ENCODE measurements at places on chromosomes 5 and 9.

- no peak for DNase-seq
Observed at GRCh38 chr5:124285071-124285470, 461.4 kb downstream of the ZNF608 start.

DNA sequence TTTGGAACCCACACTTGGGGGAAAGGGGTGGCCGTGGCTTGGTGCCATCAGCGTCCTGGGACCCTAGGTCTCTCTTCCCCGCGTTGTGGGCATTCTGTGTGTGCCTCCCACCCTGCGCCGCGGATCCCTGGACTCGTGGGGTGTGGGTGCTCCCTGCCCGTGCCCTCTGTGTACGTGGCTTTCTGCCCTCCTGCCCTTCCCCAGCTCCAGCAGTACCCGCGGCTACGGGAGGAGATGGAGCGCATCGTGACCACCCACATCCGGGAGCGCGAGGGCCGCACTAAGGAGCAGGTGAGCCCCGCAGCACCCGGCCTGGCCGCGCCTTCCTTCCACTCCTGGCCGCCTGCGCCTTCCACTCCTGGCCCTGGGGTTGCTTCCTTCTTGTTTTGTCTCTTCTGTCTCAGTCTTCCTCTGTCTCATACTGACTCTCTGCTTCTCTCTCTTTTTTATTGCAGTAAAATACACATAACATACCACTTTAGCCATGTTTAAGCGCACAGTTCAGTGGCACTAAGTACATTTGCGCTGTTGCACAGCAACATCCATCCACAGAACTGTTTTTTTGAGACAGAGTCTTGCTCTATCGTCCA is 30.7 kb downstream of the DNM1 start:
- DNase-seq, result no peak

GRCh38 chr9:79644601-79645000 is 72.8 kb downstream of the TLE4 start:
- DNase-seq, result no peak

GRCh38 chr9:134892221-134892620 is 11.6 kb downstream of the FCN2 start:
- no peak for DNase-seq

- DNase-seq, result no peak
Observed at GRCh38 chr5:136193322-136193935, 467 bp upstream of the SMIM32 start.

GRCh38 chr5:91028499-91028956 is 354.6 kb downstream of the ARRDC3 start:
- no peak for DNase-seq

- no peak for DNase-seq
Observed at GRCh38 chr9:109458453-109459211, 39.5 kb downstream of the PTPN3 start.

GRCh38 chr9:136576269-136576626 is 30.4 kb upstream of the NOTCH1 start:
- DNase-seq, result no peak

DNA sequence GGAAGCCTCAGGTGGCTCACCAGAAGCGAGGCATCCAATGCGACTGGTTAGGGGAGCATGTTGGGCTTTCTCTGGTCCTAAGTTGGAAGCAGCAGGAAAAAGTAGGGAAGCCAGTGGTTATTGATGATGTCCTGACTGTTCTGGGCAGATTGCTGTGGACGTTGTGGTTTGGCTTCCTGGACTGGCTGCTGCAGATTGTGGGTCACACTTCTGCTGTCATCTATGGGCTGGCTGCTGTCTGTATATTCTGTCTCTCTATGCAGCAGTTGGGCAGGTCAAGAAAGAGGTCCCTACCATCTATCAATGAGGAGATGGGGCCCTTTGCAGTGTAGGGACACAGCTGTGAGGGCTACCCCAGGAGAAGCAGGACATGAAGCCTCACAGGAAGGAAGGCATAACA is 13.5 kb upstream of the MARCHF6 start:
- DNase-seq, result no peak

- DNase-seq, result no peak
Observed at GRCh38 chr9:23539311-23539710, 286.7 kb downstream of the ELAVL2 start.

GRCh38 chr9:124359855-124360678 is 55.2 kb downstream of the PSMB7 start:
- no peak for DNase-seq

- DNase-seq, result no peak
Observed at GRCh38 chr9:127336086-127336485, 60.9 kb upstream of the SLC2A8 start.

DNA sequence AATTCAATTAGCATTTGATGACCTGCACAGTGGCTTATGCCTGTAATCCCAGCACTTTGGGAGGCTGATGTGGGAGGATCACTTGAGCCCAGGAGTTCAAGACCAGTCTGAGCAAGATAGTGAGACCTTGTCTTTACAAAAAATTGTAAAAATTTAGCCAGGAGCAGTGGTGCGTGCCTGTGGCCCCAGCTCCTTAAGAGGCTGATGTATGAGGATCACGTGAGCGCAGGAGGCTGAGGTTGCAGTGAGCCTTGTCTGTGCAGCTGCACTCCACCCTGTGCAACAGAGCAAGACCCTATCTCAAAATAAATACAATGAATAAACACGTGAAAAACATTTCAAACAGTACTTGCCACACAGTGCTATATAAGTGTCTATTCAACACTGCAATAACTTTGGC is 4.2 kb downstream of the ABCA1 start:
- no peak for DNase-seq

DNA sequence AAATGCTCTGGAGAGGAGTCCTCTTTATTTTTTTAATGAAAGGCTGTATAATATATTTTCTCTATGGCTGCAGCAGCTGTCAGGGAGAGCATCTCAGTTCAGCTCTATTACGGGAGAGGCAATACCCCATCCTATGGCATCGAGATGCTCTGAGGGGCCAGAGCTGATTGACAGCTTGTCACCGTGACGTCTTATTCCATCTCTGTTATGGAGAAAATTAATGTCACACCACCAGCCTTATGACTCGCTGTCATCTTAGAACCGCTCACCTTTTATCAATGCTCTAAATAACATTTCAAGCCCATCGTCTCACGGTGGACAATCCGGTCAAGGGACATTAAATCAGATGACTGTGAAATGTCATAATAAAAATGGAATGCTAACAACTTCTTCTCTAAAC is 273.5 kb downstream of the SLF1 start:
- DNase-seq, result no peak

- no peak for DNase-seq
Observed at GRCh38 chr5:38557792-38558191, 1.3 kb upstream of the LIFR start.

DNA sequence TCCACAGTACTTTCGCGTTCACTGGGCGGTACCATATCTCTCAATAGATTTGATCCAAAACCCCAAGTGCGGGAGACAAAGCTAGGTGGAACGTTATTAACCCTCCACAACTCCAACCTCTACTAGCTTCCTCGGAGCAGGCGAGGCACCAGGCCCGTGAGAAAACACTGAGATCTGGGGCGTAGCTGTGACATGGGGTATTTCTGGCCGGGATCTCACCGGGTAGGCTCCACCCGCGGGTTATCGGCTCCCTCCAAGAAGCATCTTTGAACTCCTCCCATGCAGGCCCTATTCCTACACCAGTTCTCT is 350 bp upstream of the SLC25A46 start:
- DNase-seq, result no peak

GRCh38 chr5:93331863-93332262 is 249.2 kb downstream of the NR2F1-AS1 start:
- no peak for DNase-seq

GRCh38 chr9:37986771-37987258 is 82.2 kb downstream of the SHB start:
- no peak for DNase-seq

DNA sequence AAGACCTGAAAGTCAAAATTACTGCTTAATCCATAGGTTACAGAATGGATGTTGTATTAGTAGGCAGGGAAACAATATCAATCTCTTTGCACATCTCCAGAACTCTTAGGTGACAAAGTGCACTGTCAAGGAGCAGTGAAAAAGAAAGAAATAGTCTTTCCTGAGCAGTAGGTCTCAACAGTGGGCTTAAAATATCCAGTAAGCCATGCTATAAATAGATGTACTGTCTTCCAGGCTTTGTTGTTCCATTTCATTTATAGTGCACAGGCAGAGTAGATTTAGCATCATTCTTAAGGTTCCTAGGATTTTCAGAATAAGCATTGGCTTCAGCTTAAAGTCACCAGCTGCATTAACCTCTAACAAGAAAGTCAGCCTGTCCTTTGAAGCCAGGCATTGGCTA is 50.7 kb downstream of the SSBP2 start:
- DNase-seq, result no peak

- no peak for DNase-seq
Observed at GRCh38 chr9:22682536-22682935, 235.9 kb downstream of the DMRTA1 start.

DNA sequence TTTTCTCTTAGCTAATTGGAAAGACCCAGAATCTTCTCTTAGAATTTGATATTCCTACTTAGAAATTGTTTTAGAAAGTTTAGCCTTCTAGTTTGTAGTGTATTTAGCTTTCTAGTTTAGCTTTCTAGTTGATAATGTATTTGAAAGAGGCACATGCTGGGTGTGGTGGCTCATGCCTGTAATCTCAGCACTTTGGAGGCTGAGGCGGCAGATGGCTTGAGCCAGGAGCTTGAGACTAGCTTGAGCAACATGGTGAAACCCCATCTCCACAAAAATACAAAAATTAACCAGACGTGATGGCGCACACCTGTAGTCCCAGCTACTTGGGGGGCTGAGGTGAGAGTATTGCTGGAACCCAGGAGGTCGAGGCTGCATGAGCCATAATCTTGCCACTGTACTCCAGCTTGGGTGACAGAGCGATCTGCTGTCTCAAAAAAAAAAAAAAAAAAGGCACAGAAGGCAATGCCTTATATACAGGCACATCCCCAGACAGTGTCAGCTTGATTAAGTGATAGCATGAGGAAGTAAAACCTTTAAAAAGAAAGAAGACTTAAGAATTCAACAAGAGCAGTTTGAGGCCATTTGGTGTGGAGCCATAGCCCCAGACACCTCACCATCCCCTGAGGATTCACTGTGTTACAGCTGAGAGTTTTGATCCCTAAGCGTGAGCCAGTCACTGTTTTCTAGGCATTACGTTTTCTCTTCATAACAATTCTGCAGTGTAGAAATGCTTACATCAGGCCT is 34.6 kb downstream of the ZSWIM6 start:
- DNase-seq, result no peak

DNA sequence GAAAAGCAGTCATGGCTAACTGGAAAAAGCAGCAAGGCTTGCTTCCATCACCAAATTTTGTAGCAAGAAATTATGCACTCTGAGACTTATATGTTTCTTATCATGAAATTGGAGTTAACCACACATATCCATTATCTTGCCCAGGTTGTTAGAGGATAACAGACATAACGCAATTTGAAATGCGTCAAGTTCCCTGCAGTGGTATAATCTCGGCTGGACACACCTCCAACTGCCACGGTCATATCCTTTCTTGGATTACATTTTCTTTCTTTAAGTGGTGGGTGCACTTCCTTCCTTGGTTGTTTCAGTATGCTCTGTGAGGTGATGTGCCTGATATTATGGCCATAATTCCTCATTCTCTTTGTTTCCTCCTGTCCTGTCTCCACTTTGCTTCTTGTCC is 695.0 kb upstream of the DMAC1 start:
- no peak for DNase-seq

- no peak for DNase-seq
Observed at GRCh38 chr9:40927851-40928802, 200.4 kb downstream of the FOXD4L6 start.

GRCh38 chr5:92884469-92884868 is 696.5 kb downstream of the NR2F1-AS1 start:
- no peak for DNase-seq

DNA sequence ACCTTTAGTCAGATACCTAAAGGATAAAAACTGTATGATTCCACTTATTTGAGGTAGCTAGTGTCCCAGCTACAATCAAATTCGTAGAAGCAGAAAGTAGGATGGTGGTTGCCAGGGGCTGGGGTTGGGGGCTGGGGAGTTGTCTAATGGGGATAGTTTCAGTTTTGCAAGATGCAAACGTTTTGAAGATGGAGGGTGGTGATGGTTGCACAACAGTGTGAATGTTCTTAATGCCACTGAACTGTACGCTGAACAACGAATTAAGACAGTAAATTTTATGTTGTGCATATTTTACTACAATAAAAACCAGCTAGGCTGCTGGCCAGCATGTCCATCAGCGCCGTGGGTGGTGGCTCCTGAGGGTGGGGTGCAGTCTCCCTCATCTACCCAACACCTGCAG is 137.8 kb downstream of the GADD45G start:
- DNase-seq, result no peak

- no peak for DNase-seq
Observed at GRCh38 chr9:74598874-74599273, 101.7 kb downstream of the RORB start.

DNA sequence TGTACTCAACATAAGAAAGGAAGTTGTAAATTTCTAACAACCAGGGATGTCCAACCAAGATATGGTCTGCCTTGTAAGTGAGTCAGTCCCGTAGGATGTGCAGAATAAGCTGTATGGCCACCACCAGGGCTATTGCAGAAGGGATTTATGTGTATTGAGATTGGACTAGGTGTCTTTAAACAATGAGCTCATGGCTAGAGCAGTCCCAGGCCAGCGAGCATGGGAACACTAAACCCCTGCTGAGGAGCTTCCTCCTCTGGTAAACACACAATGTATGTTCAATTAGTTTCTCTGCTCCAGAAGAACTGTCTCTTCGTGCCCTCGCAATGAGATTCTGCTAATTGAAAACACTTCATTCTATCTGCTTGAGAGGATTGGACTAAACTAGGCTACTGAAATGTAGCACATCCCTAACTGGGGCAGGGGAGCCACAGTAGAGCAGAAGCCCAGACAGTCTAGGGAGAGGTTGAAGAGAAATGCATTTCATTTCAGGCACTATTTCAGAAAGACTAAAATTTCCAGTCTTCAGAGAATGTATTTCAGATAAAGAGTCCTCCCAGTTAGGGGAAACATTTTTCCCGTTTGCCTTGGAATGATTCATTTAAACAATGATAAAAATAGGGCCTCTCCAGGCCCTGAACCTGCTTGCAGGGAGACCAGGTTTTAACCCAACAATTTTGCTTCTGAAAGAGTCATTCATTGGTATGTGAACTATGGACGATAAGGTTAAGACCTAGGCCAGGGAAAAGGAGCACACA is 154.7 kb downstream of the FAM114A2 start:
- peak; percentile 27 for DNase-seq

GRCh38 chr5:126816649-126817048 is 39.7 kb downstream of the LMNB1 start:
- DNase-seq, result no peak
